ENCODE measurements at places on chromosomes 2 and 18. TPM values are rescaled to one million over a fixed set of nuclear protein-coding genes. Genes with fewer than 3 reads are reported as not detected.

RNASEH1 gene
- 32.6 TPM for total RNA-seq

LRP1B gene
- 2.5 TPM for total RNA-seq

AMER3 gene
- total RNA-seq: not detected

C2orf66 gene
- total RNA-seq: 0.54 TPM

HS1BP3 gene
- total RNA-seq: 20.7 TPM

WDSUB1 gene
- 4.4 TPM for total RNA-seq

POTEJ gene
- total RNA-seq: not detected

INO80C gene
- total RNA-seq: 21.1 TPM

WDR43 gene
- 71.9 TPM for total RNA-seq

DNA sequence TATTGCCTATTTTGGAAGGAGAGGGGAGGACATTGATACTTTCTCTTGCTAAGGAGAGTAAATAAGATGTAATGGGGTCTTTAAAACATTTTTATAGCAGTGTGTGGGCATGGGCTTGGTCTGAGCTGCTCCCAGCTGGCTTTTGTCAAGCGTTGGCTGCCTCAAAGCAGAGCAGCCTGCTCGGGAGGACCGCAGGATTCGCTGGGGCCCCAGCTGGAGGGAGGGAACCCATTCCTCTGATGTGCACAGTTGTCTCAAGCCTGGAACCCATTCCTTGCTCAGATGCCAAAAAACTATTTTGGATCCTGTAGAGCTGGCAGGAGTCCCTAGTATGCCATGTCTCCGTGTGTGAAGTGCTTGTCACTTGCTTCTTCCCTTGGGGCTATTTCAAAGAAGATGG, 59.4 kb upstream of the RMDN2 start:
- DNase-seq: no peak
- H3K4me3 ChIP-seq: no peak overlapping the region
- peaks cover 2% of the 10 kb centered on the region for H3K4me1 ChIP-seq
- no peak overlapping the region for H3K27ac ChIP-seq
- H3K27me3 ChIP-seq: no peaks in the 10 kb centered on the region

DNA sequence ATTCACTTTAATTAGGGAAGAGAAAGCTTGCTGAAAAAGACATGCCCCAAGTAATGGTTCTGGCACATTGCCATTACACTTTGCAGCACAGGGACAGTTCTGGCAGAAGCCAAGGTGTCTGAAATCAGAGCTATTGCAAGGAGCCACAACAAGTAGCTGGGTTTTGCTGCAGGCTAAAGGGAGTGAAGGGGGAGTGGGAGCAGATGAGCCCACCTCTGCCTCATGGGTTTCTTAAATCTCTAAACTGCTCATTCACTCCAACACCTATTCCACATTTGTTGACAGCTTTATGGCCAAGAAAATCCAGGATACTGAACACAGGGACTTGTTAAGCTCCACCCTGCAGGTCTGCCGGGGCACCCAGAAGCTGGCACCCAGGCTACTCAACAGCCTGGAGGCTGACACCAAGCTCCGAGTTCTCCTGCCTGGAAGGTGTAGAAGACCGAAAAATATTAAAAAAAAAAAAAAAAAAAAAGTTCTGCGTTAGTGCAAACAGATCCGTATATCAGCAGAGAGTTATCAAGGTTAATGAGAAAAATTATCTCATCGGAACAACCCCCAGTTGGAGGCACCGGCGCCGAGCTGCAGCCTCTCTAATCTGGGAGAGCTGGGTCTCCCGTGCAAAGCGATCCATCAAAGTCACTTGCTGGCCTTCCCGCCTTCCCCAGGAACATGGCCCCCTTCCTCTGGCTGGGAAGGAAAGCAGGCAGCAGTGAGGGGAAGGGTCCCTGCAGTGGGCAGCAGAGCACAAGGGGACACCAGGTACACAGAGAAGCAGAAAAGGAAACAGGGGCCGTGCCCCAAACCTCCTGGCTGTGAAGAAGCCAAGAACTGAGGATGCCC, 123.7 kb downstream of the HNMT start:
- no peaks in the 10 kb centered on the region for H3K36me3 ChIP-seq
- no peaks in the 10 kb centered on the region for H3K4me1 ChIP-seq
- no peak for DNase-seq

DNA sequence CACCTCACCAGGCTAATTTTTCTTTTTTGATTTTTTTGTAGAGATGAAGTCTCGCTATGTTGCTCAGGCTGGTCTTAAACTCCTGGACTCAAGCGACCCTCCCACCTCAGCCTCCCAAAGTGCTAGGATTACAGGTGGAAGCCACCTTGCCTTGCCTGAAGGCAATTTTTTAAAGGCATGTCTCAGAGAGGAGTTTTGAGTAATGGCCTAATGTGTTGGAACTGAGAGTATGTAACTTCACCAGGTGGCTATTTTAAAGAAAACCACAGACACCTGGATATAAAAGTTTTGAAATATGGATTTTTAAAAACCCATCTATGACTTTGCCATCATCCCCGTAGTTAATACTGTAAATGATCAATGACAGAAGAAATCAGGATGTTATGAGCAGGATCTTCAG, 119.8 kb upstream of the ATP8B1 start:
- H3K27me3 ChIP-seq: no peaks in the 10 kb centered on the region
- H3K4me1 ChIP-seq: peaks cover 8% of the 10 kb centered on the region
- no peaks in the 10 kb centered on the region for H3K36me3 ChIP-seq
- H3K27ac ChIP-seq: no peak overlapping the region
- no peak for DNase-seq

DNA sequence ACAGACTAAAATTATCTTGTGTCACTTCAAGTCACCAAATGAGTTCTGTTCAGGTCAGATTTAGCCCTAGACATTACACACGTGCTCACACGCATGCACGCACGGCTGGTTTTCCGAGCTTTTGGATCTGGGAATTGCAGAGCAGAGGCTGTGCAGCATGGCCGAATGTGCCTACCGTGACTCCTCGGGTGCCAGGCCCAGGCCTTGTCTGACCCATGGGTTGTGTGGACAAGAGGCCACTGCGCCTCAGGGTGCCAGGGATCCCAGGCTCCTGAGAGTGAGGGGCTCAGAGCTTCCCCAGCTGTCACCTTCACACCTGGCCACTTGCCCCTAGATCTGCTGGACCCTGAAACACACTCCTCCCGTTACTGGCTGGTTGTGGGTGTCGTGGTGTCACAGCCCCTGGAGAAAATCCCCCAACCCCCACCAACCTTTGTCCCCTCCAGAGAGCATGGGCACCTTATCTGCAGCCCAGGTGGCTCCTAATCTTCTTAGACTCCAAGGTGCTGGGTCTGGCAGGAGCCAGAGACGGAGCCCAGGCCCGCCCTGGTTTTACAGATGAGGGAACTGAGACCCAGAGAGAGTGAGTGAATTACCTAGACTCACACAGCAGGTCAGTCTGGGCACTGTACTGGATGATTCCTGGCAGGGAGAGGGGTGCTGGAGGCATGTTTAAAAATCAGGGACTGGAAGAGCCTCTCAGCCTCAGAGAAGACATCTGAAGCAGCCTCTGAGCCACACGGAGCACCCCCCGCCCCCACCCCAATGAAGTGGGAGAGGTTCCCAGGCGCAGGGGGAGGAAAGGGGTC, 56.8 kb downstream of the ATOH8 start:
- H3K36me3 ChIP-seq: no peaks in the 10 kb centered on the region
- no peak overlapping the region for H3K27ac ChIP-seq
- no peak for DNase-seq
- no peak overlapping the region for H3K4me3 ChIP-seq
- H3K27me3 ChIP-seq: no peaks in the 10 kb centered on the region

- H3K4me3 ChIP-seq: no peak overlapping the region
- H3K4me1 ChIP-seq: peaks cover 6% of the 10 kb centered on the region
- no peaks in the 10 kb centered on the region for H3K36me3 ChIP-seq
- H3K27ac ChIP-seq: no peak overlapping the region
These were observed 143.0 kb downstream of the HNMT start for GRCh38 chr2:138107288-138107687.

DNA sequence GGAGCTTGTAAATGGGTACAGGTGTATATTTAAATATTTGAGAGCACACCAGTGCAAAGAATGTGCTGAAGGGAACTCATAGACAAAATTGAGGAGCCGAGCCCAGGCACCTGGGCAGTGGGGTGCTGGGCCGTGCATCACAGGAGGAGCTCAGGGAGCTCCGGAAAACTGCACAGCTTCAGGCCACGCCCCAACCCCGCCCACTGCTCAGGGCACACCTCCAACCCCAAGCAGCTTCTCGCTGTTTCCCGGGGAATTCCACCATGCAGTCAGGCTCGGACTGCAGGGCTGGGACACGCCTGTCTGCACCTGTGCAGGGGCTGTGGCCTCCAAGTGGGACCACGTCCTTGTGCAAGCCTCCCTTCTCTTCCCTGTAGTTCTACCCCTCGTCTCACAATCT, 243.0 kb downstream of the HDAC4 start:
- no peak overlapping the region for H3K4me3 ChIP-seq
- H3K27me3 ChIP-seq: no peaks in the 10 kb centered on the region
- no peak overlapping the region for H3K27ac ChIP-seq
- H3K36me3 ChIP-seq: no peaks in the 10 kb centered on the region

DNA sequence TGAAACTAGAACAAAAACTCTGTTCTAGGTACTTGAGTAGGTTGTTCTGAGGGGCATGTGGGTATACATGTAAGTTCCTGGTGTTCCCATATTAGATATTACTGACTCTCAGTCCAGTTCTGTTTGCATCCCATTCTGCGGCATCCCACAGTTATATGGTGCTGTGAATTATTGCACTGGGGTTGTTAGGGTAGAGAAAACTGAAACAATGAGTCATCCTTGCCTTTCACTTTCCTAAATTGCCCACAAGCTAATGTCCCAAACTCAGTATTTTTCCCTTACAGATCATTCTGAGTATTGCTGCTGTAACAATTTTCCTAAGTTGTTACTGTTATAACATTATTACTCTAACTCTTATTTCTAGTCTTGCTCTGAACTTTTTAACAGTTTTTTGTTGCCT, 3.0 kb downstream of the WDR75 start:
- no peak for DNase-seq
- no peak overlapping the region for H3K27ac ChIP-seq
- H3K4me1 ChIP-seq: peaks cover 13% of the 10 kb centered on the region
- H3K27me3 ChIP-seq: no peaks in the 10 kb centered on the region

DNA sequence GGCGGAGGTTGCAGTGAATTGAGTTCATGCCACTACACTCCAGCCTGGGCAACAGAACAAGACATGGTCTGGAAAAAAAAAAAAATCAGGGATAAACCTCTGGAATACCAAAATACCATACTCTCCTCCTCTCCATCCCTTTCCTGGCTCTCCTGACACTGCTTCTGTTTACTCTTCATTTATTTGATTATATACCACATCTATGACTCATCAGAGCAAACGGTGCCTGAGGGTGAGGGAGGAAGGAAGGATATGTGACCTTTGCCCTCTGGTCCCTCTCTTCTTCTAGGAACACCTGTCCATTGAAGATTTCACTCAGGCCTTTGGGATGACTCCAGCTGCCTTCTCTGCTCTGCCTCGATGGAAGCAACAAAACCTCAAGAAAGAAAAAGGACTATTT, 30.0 kb downstream of the VIL1 start:
- peaks cover 7% of the 10 kb centered on the region for H3K4me1 ChIP-seq
- DNase-seq: no peak
- H3K4me3 ChIP-seq: no peak overlapping the region
- H3K27ac ChIP-seq: no peak overlapping the region

- peak within 1 kb of the TSS; percentile 37 for H3K27ac ChIP-seq
- peaks cover 7% of the 10 kb centered on the region for H3K4me1 ChIP-seq
- H3K36me3 ChIP-seq: no peaks in the 10 kb centered on the region
- H3K4me3 ChIP-seq: peak within 1 kb of the TSS; percentile 60
- no peaks in the 10 kb centered on the region for H3K27me3 ChIP-seq
- peak; percentile 69 for DNase-seq
These were observed at the start of gene PTPN18 for GRCh38 chr2:130355578-130356431. TSS of gene PTPN18 (plus strand) at chr2:130356056. CDS start at chr2:130356108, 52 bp downstream.

DNA sequence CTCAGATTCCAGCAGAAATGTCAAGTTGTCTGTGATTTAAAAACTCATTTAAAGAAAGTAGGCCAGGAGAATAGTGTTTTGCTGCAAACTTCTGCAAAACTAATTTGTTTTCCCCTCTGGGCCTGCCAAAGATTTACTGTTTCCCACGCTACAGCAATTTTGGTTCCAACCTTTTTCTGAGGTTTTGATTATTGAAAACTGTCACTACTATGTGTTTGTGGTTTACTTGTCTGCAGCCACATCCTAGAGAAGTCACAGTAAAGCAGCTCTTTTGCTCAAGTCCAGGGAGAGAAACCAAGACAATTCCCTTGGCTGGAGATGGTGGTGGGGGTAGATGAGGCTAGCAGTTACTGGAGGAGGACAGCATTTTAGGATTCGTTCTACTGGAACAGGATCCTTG, 12.8 kb downstream of the IL1R2 start:
- no peak overlapping the region for H3K4me3 ChIP-seq
- H3K27ac ChIP-seq: no peak overlapping the region
- H3K27me3 ChIP-seq: no peaks in the 10 kb centered on the region
- DNase-seq: no peak
- H3K36me3 ChIP-seq: no peaks in the 10 kb centered on the region

GRCh38 chr2:74364533-74365505, 15.3 kb downstream of the DCTN1 start:
- no peak for DNase-seq
- H3K4me3 ChIP-seq: no peak overlapping the region
- H3K36me3 ChIP-seq: peaks cover 79% of the 10 kb centered on the region
- no peak overlapping the region for H3K27ac ChIP-seq
- no peaks in the 10 kb centered on the region for H3K27me3 ChIP-seq

DNA sequence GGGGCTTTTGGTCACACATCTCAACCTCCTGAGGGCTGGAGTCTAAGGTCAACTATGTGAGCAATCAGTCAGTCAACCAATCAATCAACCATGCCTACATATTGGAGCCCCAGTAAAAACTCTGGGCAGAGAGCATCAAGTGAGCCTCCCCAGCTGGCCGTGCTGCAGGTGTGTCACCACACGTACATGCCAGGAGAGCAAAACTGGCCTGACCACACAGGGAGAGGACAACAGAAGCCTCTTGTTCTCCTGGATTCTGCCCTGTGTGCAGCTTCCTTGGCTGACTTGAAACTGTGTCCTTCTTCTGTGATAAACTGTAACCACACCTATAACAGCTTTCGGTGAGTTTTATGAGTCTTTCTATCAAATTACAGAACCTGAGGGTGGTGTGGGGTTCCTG, 25.9 kb downstream of the GPR35 start:
- H3K4me1 ChIP-seq: no peaks in the 10 kb centered on the region
- no peaks in the 10 kb centered on the region for H3K36me3 ChIP-seq
- H3K27ac ChIP-seq: no peak overlapping the region
- DNase-seq: no peak

GRCh38 chr2:68689553-68690537, 44.8 kb upstream of the ARHGAP25 start:
- no peaks in the 10 kb centered on the region for H3K4me1 ChIP-seq
- peaks cover 2% of the 10 kb centered on the region for H3K27me3 ChIP-seq
- no peaks in the 10 kb centered on the region for H3K36me3 ChIP-seq
- no peak overlapping the region for H3K27ac ChIP-seq
- H3K4me3 ChIP-seq: no peak overlapping the region

GRCh38 chr2:187470698-187471097, 22.6 kb upstream of the CALCRL start:
- H3K4me3 ChIP-seq: no peak overlapping the region
- no peaks in the 10 kb centered on the region for H3K27me3 ChIP-seq
- no peaks in the 10 kb centered on the region for H3K4me1 ChIP-seq
- peaks cover 7% of the 10 kb centered on the region for H3K36me3 ChIP-seq
- no peak for DNase-seq

GRCh38 chr2:183459466-183459865, 335.2 kb downstream of the NUP35 start:
- DNase-seq: no peak
- H3K27ac ChIP-seq: no peak overlapping the region
- no peaks in the 10 kb centered on the region for H3K36me3 ChIP-seq
- no peaks in the 10 kb centered on the region for H3K4me1 ChIP-seq
- no peak overlapping the region for H3K4me3 ChIP-seq

GRCh38 chr2:203972066-203972465, 35.5 kb downstream of the ICOS start:
- no peak overlapping the region for H3K27ac ChIP-seq
- DNase-seq: no peak
- no peaks in the 10 kb centered on the region for H3K36me3 ChIP-seq
